ENCODE measurements at places on chromosomes 1 and 21.

- DNase-seq = no peak
Measured at GRCh38 chr1:79204779-79205479, 198.4 kb upstream of the ADGRL4 start.

DNA sequence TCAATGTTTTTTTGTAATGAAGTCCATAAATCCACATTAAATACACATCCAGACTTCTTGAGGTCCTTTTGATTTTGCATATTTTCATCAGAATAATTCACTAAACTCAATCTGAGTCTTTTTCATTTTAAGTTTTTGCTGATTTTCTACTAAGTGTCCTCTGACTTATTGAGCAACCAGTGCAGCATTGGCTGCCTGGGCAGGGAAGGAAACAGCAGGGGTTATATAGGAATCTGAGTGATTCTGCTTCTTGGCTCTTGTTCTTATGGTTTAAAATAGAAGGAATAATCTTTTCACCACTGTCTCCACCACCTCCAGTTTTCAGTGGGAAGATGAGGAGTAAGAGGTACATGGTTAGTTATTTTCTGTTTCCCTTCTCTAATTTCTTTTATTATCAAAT lies 88.4 kb downstream of the ST6GALNAC5 start:
- DNase-seq = no peak

GRCh38 chr1:8938232-8938999 lies 7.3 kb upstream of the CA6 start:
- no peak for DNase-seq

DNA sequence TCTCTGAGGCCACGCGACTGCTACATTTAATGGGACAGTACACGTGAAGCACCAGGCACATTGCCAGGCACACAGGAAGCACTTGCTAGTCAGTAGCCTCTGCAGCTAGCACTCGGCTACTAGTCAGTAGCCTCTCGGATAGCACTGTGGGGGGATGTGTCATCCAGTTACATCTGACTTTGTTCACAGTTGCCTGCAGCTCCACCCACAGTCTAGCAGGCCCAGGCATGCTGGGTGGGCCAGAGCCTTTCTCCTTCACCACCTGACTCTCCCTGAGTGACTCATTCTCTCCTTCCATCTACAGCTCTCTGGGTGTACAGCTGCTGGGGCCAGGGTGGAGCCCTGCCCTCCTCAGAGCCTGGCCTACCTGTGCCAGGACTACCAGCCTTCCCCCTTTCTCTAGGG lies 51.5 kb downstream of the PTPRF start:
- peak; percentile 31 for DNase-seq

GRCh38 chr21:15671188-15671587 lies 58.6 kb upstream of the USP25 start:
- DNase-seq = no peak

- no peak for DNase-seq
Measured at GRCh38 chr1:203244776-203245175, 15.3 kb upstream of the CHIT1 start.

DNA sequence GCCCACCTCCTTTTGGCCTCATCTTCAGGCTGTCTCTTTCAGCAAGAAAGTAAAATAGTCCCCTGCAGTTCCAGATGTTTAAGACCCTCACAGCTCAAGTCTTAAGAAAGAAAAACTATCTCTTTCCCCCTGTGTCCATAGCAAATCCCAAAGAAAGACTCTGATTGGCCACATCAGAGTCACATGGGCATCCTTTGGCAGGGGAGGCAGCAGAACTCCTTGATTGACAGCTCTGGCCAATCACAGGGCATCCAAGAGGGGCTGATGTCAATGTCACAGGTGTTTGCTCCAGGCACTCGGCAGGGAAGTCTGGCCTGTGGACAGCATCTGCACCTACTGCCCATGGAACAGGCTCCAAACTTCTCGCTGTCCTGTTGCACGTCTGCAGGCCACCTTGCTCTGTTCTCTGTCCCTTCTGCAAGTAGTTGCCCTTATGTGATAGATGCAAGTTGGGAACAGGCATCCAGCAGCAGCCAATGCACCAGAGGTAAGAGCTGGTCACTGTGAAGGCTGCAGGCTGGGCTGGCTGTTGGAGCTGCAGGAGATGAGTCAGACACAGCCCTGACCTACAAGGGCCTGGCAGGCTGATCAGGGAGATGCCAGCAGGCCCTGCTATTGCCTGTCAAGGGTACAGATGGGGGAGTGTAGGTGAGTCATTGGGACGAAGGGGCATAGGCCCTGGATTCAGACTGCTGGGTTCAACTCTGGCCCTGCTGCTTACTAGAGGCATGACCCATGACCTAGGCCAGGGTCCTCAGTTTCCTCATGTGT lies 96.8 kb upstream of the TMEM51 start:
- DNase-seq = no peak

GRCh38 chr1:201771466-201771865 lies 57.5 kb upstream of the IPO9 start:
- DNase-seq = peak; percentile 14

DNA sequence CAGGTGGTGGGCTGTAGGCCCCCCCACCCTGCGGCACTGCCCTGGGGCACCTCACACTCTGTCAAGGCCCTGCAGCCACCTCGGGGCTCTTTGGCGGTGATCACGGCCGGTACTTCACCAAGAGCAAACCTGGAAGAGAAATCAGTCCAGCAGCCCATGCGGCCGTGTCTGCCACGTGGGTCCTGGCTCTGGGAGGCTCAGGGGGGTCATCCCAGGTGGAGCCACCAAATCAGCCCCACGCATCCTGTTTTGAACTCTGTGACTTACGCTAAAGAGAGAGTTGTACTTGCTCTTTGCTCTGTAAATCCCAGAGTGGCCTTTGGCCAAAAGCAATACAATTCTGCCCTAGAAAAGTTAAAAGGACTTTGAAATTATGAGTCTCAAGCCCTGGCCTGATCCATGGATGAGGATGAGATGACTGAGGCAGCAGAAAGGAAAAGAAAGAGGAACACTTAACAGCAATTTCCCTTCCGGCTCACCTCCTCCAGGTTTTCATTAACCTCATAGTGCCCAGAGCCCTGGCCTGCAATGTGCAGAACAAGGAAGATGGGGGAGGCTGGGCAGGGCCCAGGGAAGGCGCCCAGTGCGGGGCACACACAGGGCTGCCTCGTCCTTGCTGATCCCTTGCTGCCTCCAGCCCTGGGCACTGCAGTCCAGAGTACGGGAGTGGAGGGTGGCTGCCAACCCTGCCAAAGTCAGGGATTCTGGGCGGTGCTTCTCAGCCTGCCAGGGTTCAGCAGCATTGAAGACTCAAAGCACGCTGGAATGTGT lies 337.0 kb downstream of the MATN1 start:
- DNase-seq = no peak

DNA sequence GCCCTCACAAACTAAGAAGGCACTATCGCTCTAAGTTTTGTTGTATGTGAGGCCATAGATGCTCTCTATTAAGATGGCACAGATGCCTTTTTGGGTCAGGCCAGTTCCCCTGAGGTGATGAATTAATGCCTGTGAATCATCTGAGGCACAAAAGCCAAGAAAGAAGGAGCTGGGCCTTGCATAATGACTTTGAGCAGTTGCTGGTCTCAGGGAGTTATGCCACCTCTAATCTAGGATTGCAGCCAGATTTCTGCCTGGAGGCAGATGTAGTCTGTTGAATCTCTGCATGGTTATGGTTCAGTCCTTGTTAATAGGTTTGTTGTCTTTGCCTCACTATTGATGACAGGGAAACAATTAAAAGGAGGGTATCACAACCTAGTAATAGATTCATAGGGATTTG lies 168.1 kb upstream of the CHRM3 start:
- no peak for DNase-seq

GRCh38 chr1:89200663-89201062 lies 1.9 kb upstream of the GBP4 start:
- peak; percentile 88 for DNase-seq

GRCh38 chr1:22344329-22344630 lies 107.4 kb upstream of the ZBTB40 start:
- DNase-seq = no peak

DNA sequence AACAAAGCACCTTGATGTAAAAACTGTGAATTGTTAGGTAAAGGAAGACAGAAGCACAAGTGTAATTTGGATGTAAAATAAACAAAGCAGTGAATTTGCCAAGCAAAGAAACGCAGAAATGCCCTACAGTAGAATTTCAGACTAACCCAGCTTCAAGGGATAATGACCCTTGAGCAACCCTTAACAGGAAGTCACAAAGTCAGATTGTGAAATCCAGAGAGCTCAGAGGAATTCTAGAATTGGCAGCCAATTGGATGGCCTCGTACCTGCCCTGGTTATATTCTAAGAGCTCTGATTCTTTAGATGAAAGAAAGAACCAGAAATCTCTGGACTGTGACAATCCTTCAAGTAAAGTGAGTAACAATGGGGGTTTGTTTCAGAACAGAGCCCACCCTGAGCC lies 152.7 kb upstream of the CHRM3 start:
- no peak for DNase-seq

GRCh38 chr1:214660900-214661299 lies 57.9 kb downstream of the CENPF start:
- no peak for DNase-seq

DNA sequence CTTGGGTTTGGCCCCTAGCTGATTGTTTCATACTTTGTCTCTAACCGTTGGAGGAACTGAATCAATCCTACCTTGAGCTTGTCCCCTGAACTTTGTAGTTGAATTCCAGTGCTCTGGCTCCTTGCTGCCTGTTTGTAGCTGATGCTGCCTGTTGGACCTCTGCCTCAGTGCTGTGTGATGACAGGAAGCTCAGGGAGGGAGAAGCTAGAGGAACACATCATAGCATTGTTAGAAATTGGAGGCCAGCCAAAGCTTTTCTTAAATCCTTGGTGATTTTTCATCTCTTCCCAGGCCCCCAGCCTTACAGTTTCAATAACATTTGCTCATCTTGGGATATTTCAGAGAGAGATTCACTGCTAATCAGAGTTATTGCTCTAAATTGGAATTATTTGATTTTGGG lies 34.0 kb downstream of the MACF1 start:
- DNase-seq = no peak

- DNase-seq = peak; percentile 14
Measured at GRCh38 chr1:211378844-211379243, 52.2 kb downstream of the TRAF5 start.

DNA sequence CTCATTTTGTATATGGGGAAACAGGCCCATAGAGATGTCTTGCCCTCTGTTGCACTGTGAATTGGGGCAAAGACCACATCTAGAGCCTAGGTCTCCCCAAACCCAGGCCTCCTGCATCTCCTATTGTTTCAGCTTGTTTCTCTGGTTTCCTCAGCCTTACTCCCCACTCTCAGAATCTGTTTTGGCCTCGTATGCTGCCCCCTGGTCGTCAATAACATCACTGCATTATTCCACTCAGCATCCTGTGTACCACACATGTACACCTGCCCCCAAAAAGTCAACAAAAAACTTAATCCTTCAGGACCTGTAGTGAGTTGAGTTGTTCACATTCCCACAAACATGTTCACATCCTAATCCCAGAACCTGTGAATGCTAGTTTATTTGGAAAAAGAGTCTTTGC lies 184.8 kb downstream of the BRINP2 start:
- peak; percentile 43 for DNase-seq

- DNase-seq = no peak
Measured at GRCh38 chr1:218454700-218455282, 109.7 kb downstream of the TGFB2 start.

- peak; percentile 83 for DNase-seq
Measured at GRCh38 chr1:93629101-93630059, 52.3 kb downstream of the BCAR3 start.

DNA sequence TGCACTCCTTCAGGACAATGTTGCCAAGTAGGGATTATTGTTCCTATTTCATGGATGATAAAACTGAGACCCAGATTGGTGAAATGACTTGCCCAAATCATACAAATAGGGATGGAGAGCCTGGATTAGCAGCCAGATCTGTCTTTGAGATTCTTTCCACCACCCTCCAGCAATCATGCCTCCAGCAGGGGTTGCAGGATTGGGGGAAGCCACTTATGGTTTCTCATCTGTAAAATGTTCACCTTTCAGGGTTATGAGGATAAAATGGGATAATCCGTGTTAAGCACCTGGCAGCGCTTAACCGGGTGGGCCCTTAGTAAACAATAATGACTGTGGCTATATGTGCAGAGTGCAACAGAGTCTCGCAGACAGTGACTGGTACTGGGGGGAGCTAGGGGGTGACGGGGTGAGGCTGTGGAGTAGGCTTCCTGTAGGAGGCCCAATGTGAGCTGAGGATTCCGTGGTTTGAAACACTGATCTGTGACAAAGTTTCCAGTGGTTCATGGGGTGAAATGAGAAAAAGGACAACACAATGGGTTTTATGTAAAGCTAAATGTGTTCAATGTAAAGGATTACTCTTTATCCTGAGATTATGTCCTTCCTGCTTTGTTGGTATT lies 33.7 kb upstream of the FOXO6 start:
- DNase-seq = no peak

DNA sequence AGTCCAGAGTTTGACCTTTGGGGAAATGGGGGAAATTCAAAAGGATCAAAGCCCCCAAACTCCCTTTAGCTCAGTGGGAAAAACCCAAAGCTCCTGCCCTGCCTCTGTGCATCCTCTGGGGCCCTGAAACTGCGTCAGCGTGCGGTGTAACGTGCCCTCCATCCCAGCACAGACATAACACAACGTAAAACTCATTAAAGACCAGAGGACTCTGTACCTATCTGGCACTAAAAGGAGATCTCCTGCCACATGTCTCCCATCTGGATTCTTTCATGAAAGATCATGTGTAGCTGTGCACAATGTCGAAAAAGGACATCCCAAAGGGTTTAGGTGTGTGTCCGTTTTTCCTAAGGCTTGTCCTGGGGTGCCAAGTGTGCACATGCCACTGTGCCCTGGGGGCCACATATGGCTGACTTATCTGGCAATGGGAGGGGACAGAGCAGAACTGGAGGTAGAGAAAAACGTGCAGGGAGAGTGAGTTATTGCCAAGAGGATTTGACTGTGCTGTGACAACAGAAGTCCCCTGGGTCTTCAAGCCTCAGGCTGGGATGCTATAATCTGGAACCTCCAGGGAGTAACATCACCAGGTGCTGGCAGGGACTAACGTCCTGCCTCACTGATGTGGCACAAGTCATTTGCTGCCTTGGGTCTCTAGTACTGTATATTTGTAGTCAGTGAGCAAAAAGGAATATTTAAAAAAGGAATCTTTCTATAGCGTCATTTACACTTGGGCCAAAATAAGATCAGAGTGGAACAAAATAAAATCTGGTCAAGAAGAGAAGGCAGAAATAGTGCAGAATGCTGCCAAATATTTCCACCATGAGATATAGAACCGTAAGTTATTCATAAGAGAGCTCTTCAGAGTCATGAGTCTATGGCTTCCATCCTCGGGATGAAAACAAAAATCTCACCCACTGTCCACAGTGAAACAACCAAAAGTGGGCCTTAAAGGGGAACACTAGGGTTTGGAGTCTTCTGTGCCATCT lies 52.3 kb downstream of the ITPKB start:
- no peak for DNase-seq

GRCh38 chr1:89539128-89539527 lies 14.5 kb downstream of the LRRC8B start:
- DNase-seq = no peak

GRCh38 chr1:228852024-228852423 lies 116.7 kb downstream of the RHOU start:
- DNase-seq = no peak

- no peak for DNase-seq
Measured at GRCh38 chr1:30666756-30667273, 56.6 kb downstream of the MATN1 start.

Data from OCI-M1 (cell line).